ENCODE measurements at places on chromosomes 1 and 21.

DNA sequence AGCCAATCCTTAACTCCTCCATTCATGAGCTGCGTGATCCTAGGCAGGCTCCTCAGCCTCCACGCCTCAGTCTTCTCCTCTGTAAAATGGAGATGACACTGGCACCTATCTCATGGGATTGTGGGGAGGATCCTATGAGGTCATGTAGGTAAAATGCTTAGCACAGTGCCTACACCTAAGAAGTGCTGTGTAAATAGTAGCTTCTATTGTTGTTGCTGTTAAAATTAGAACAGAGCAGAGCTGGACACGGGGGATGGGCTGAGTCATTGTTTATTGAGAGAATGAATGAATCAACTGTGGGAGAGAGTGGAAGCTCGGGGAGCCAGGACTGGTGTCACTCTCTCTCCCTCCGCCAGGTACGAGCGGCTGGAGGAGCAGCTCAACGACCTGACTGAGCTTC, 43.0 kb downstream of the TMCC2 start:
- no peak for DNase-seq
- no peaks in the 10 kb centered on the region for H3K36me3 ChIP-seq
- peaks cover 3% of the 10 kb centered on the region for H3K4me1 ChIP-seq
- H3K27ac ChIP-seq, result no peak overlapping the region
- no peaks in the 10 kb centered on the region for H3K27me3 ChIP-seq

DNA sequence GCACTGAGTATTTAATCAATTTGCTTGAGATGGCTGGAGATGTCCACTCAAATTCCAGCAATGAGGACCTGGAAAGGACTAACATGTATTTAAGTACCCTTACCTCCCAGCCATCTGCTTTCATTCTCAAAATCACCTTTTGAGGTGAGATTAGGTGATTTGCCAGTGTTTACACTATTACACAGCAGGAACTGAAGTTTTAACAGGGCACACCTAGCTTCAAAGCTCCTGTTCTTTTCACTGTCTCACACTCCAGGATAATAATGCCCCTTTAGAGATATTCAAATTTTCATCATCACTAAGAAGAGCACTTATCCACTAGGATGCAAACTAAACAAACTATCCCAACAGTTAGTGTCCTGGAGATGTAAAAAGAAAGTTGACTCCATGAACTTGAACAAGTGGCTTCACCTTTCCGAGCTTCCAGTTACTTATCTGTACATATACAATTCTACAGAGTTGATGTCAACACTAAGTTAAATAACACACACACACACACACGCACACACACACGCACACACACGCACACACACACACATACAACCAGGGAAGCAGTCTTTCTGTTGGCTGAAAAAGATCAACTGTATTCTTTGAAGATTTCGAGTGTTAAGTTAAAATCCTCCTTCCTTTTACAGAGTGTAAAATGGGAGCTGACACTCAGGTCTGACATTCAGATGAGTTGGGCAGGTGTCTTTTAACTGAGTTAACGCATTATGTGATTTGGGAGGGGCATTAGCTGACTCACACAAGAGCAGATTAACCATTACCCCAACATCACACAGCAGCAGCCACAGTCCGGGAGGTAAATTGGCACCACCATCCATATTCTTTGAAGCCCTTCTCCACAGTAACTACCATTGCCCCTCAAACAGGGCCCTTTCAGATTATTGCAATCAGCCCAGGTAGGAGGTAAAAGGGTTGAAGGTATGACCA, 15.5 kb upstream of the JAK1 start:
- H3K27me3 ChIP-seq, result no peaks in the 10 kb centered on the region
- peaks cover 11% of the 10 kb centered on the region for H3K4me1 ChIP-seq
- no peak for DNase-seq
- H3K27ac ChIP-seq, result no peak overlapping the region

DNA sequence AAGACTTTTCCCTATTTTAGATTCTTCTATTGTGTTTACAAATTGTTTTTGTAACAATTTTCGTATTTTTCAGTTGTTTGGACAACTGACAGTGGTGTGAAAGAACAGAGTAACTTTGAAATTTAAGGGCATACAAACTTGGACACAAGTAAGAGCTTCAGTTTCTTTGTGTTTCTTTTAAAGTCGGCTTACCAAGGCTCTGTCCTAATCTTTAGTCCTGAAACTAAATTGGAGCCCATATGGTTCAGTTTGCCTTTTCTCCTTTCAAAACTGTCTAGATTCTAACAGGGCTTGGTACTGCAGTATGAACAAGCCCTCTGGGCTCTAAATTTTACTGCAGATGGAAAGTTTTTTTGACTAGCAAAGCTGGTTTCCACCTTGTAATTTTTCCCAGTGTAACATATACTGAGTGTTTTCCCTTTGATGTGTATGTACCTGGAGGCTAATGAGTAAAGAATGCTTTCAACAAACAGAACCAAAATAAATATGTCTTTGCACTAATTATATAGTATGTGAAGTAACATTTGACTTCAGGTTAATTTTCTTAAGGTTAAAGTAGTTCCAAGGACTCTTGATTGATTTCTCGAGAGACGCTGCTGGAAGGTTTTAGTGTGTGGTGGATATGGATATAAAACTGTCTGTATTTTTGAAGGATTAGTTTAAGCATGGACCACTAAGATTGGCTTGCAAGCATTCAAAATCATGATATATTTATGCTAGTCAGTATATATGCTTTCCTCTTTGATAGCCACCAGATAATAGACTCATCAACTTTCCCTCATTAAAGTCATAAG, 4.1 kb downstream of the SNX27 start:
- H3K4me1 ChIP-seq, result peaks cover 4% of the 10 kb centered on the region
- no peak for DNase-seq
- H3K4me3 ChIP-seq, result peak overlapping the region; percentile 62
- H3K27ac ChIP-seq, result no peak overlapping the region

DNA sequence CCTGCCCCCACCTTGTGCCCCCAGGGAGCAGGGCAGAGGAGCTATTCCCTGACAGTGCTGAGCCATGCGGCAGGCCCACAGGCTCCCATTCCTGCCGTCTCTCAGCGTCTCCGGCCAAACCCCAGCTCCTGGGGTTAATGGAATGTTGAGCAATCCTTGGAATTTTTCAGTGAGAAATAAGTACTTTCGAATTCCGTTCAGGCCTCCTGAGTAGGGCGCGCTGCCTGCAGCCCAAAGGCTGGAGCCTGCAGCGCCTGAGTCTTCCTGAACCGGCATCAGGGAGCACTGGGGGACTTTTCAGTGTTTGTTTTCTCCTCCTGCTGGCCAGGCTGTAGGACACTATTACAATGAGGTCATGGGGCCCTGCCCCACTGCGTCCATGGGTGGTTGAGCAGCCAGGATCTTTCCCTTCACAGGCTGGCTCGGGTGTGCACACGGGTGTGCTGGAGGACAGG, 33.3 kb upstream of the CSF1 start:
- H3K27me3 ChIP-seq, result no peaks in the 10 kb centered on the region
- H3K4me3 ChIP-seq, result peak overlapping the region; percentile 32
- peaks cover 19% of the 10 kb centered on the region for H3K4me1 ChIP-seq
- H3K27ac ChIP-seq, result peak overlapping the region; percentile 86
- no peaks in the 10 kb centered on the region for H3K36me3 ChIP-seq

GRCh38 chr1:234769986-234770795, 160.2 kb upstream of the IRF2BP2 start:
- peak; percentile 59 for DNase-seq
- no peaks in the 10 kb centered on the region for H3K36me3 ChIP-seq
- H3K4me1 ChIP-seq, result peaks cover 18% of the 10 kb centered on the region
- no peaks in the 10 kb centered on the region for H3K27me3 ChIP-seq
- H3K4me3 ChIP-seq, result no peak overlapping the region

DNA sequence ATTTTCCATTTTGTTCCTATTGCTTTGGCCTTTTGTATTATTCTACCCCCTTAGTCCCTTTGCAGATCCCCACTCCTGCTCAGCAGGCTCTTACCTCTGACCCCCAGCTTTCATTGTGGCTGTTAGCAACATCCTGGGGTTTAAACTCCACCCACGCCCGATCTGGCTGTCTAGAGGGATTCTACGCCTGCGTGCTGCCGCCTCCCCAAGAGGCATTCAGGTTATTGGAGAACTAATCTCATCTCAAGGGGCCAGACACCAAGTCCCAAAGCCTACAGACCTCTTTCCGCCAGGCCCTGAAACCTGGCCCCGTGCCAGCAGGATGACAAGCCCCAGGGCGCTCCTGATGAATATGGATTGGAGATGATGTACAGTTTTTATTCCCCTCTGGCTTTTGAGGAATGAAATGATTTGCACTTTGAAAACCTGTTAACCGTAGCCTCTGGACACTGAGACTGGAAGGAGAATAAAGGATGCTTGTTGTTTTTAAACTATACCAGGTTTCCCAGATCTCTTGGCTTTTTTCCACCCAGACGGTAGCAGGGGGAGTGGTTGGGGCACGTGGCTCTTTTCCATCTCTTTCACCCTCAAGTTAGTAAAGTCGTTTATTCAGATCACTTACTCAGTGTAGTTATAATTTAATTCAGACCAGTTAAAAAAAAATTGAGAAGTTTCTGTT, 14.5 kb upstream of the IKBKE start:
- H3K36me3 ChIP-seq, result peaks cover 89% of the 10 kb centered on the region
- no peaks in the 10 kb centered on the region for H3K4me1 ChIP-seq
- peak overlapping the region; percentile 81 for H3K27ac ChIP-seq
- H3K4me3 ChIP-seq, result no peak overlapping the region
- H3K27me3 ChIP-seq, result no peaks in the 10 kb centered on the region

DNA sequence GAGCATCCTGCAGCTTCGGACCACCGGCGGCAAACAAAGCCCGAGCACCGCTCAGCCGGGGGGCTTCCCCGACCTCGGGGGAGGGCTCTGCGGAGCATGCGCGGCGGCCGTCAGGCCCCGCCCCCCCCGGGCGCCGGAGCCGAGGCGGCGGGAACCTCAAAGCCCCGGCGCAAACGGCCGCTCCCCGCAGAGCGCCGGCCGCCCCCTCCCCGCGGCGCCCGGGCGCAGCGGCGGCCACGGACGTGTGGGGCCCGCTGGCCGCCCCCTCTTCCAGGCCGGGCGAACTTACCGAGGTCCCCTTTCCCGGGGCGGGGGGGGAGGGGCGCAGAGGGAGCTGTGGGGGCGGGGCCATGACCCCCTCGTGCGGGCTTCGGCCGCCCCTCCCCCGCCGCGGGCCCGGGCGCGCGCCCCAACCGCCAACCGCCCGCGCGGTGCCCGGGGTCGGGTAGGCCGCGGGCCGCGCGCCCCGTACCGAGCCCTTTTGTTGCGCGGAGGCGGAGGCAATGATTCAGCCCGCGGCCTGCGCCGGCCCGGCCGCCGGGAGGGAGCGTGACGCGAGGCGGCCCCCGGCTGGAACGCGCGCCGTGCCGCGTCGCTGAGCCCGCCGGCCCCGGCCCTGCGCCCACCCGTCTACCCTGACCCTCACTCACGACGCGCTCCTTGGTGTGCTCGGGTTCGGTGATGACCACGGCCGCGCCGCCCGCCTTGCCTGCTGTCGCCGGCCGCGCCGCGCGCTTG, 1.7 kb downstream of the RCC2 start:
- H3K4me1 ChIP-seq, result peaks cover 27% of the 10 kb centered on the region
- no peaks in the 10 kb centered on the region for H3K27me3 ChIP-seq
- peak overlapping the region; percentile 96 for H3K27ac ChIP-seq
- peak; percentile 80 for DNase-seq
- H3K36me3 ChIP-seq, result peaks cover 42% of the 10 kb centered on the region

DNA sequence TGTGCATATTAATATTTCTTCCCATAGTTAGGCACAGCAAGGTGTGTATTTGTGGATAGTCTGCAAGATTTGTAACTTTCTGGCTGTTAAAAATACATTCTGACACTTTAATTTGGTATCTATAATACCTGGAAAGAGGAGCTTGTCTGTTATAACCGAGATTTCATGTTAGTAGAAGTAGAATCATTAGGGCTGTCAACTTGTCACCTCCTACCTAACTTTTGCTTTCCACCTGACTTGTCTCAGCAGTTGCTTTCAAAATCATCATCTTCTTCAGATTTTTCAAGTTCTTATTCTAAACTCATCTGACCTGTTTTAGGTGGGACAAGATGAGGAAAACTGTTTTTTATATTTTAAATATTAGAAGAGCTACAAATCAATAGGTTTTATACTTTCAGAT, 11.0 kb downstream of the RWDD3 start:
- no peak overlapping the region for H3K4me3 ChIP-seq
- no peaks in the 10 kb centered on the region for H3K4me1 ChIP-seq
- H3K27me3 ChIP-seq, result no peaks in the 10 kb centered on the region

GRCh38 chr1:57350610-57351009, 73.2 kb downstream of the DAB1 start:
- DNase-seq, result no peak
- H3K4me1 ChIP-seq, result peaks cover 13% of the 10 kb centered on the region
- H3K36me3 ChIP-seq, result no peaks in the 10 kb centered on the region
- no peak overlapping the region for H3K27ac ChIP-seq
- H3K4me3 ChIP-seq, result no peak overlapping the region
- no peaks in the 10 kb centered on the region for H3K27me3 ChIP-seq

- H3K4me1 ChIP-seq, result peaks cover 18% of the 10 kb centered on the region
- no peak overlapping the region for H3K27ac ChIP-seq
- no peaks in the 10 kb centered on the region for H3K27me3 ChIP-seq
- no peak for DNase-seq
- H3K4me3 ChIP-seq, result no peak overlapping the region
These were observed 137.7 kb downstream of the RUNX1 start for GRCh38 chr21:34911360-34911759.

DNA sequence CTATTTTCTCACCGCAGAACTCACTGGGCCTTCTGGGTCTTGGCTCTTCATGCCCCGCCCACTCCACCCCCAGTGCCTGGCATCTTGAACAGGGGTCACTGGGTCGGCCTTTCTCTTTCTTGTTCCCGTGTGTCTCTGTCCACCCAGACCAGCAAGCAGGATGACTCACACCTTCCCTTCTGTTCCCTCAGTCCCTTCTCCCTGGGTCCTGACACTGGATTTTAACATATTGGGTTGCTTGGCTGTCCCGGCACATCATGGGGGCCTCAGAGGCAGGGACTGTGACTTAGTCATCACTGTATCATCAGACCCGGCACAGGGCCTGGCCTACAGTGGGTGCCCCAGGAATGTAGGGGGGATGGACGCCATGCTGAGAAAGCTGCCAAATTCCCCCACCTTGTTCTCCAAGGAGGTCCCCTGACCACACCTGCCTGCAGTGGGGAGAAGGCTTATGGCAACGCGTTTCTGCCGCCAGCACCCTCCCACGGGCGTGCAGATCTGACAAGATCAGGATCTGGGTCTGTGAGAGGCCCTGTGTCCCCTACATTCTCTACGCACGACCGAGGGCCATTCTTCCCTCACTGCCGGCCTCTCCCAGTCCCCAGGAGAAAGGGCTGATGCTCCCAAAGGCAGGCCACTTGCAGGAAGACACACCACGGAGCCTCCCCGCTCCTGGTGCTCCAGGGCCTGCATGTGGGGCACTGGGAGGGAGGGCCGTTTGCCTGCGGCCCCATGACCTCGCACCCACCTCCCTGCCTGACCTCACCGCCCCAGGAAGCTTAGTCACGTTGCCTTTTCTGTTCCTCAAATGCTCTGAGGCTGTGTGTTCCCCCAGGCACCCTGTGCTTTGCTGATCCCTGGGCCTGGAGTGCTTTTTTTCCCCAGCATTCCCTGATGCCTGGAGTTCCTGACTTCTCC, 157.2 kb upstream of the TMEM51 start:
- no peak overlapping the region for H3K4me3 ChIP-seq
- no peaks in the 10 kb centered on the region for H3K36me3 ChIP-seq
- no peaks in the 10 kb centered on the region for H3K4me1 ChIP-seq
- no peak overlapping the region for H3K27ac ChIP-seq
- DNase-seq, result peak; percentile 72
- no peaks in the 10 kb centered on the region for H3K27me3 ChIP-seq
